Stromal cell of bone marrow (primary cell): ENCODE measurements at places on chromosomes 13 and 19.

DNA sequence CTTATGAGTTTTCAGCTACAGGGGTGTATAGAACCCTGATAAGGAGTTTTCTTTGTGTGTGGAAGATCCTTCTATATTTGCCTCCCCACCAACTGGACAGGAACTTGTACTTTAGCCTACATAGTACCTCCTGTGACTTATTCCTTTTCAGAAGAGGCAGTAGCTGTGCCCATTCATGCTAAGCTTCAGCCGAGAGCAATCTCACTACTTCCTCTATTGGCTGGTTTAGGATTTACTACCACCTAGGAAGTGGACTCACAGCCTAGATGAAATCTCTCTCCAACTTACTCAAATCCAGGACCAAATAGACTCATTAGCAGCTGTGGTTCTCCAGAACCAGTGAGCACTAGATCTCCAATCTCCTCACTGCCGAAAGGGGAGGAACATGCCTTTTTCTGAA is 2.3 kb upstream of the REX1BD start:
- DNase-seq, result no peak

DNA sequence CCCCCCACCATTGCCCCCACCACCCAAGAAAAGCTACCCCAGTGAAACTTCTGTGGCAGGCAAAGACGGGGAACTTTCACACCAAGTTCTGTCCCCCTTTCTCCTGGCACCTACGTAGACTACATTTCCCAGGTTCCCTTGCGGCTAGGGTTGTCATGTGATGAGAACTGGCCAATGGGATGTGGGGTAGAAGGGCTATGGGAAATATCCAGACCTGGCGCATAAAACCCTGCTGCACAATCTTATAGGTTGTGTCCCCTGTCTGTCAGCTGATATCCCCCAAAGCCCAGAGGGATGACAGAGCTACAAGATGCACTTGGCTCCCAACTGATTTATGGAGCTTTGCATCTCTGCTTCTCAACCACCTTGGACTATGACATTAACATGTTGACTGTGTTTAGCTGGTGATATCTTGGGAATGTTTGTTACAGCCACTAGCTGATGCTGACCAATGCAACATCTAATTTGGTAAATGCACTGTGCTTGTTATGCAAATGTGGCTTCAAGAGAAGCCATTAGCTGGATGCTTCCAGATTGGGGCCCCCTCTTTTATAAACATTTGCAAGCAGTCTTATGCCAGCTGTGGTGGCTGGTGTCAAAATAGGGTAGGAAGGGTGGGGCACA is 6.1 kb downstream of the SH2D3A start:
- DNase-seq, result no peak

GRCh38 chr13:35144166-35144890 is 202.3 kb downstream of the NBEA start:
- no peak for DNase-seq

- DNase-seq, result no peak
Observed at GRCh38 chr13:79861731-79862130, 380.8 kb downstream of the NDFIP2 start.

DNA sequence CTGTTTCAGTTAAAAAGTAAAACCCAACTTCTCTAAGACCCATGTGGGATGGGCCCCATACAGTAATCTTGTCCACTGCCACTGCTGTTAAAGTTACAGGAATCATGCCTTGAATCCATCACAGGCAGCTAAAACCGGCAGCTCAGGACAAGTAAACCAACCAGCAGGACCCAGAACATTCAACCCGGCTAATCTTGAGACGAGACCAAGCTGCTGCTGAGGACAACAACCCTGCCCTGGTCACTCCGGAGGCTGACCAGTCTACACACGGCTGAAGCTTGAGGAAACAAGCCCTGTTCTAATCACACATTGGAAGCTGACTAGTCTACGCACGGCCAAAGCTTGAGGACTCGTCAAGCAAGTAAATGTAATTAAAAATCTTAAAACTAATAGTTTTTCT is 105.2 kb upstream of the ZNF492 start:
- no peak for DNase-seq

GRCh38 chr13:79529817-79530216 is 48.9 kb downstream of the NDFIP2 start:
- no peak for DNase-seq

- DNase-seq, result no peak
Observed at GRCh38 chr13:41458187-41458760, 924 bp downstream of the RGCC start.

GRCh38 chr13:91146601-91147000 is 200.9 kb upstream of the MIR17HG start:
- no peak for DNase-seq
